ENCODE measurements at places on chromosomes 4 and X. TPM values are rescaled to one million over a fixed set of nuclear protein-coding genes. Genes with fewer than 3 reads are reported as not detected.

GRCh38 chrX:9635368-9635767 lies 130.3 kb downstream of the GPR143 start:
- H3K4me1 ChIP-seq: no peaks in the 10 kb centered on the region
- no peak overlapping the region for H3K4me3 ChIP-seq
- H3K27me3 ChIP-seq: no peaks in the 10 kb centered on the region
- H3K27ac ChIP-seq: no peak overlapping the region
- H3K36me3 ChIP-seq: no peaks in the 10 kb centered on the region

DNA sequence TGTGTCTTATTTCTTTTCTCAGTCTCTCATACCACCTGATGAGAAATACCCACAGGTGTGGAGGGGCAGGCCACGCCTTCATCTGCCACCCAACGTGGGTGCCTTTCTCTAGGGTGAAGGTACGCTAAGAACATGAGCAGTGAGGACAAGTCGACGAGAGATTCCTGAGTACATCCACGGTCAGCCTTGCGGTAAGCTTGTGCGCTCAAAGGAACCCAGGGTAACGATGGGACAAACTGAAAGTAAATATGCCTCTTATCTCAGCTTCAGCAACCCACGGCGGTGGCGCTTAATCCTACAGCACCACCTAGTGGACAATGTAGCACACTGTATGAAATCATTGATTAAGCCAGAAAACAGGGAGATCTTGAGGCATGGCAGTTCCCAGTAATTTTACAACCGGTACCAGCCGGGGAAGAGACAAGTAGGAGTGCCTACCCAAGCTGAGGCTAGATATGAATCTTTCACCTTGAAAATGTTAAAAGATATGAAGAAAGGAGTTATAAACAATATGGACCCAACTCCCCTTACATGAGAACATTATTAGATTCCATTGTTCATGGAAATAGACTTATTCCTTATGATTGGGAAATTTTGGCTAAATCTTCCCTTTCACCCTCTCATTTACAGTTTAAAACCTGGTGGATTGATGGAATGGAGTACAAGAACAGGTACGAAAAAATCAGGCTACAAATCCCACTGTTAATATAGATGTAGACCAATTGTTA lies 63.0 kb downstream of the ZNF732 start:
- H3K36me3 ChIP-seq: no peaks in the 10 kb centered on the region
- no peak overlapping the region for H3K27ac ChIP-seq
- no peaks in the 10 kb centered on the region for H3K4me1 ChIP-seq

GRCh38 chr4:101707596-101707995 lies 82.9 kb upstream of the BANK1 start:
- DNase-seq: no peak
- H3K27me3 ChIP-seq: no peaks in the 10 kb centered on the region
- no peak overlapping the region for H3K4me3 ChIP-seq
- no peaks in the 10 kb centered on the region for H3K36me3 ChIP-seq
- H3K4me1 ChIP-seq: 0 out of 2 replicates have a peak, but pooled peaks cover 5% of the 10 kb centered on the region

GRCh38 chr4:123826896-123827295 lies 430.3 kb downstream of the SPRY1 start:
- no peak overlapping the region for H3K27ac ChIP-seq
- H3K27me3 ChIP-seq: no peaks in the 10 kb centered on the region
- peaks cover 46% of the 10 kb centered on the region for H3K4me1 ChIP-seq
- DNase-seq: peak; percentile 59
- H3K4me3 ChIP-seq: no peak overlapping the region

GRCh38 chrX:19566359-19567222 lies 51.3 kb upstream of the MAP3K15 start:
- H3K4me3 ChIP-seq: no peak overlapping the region
- peaks cover 10% of the 10 kb centered on the region for H3K4me1 ChIP-seq
- H3K27ac ChIP-seq: peak overlapping the region; percentile 49
- DNase-seq: peak; percentile 36

DNA sequence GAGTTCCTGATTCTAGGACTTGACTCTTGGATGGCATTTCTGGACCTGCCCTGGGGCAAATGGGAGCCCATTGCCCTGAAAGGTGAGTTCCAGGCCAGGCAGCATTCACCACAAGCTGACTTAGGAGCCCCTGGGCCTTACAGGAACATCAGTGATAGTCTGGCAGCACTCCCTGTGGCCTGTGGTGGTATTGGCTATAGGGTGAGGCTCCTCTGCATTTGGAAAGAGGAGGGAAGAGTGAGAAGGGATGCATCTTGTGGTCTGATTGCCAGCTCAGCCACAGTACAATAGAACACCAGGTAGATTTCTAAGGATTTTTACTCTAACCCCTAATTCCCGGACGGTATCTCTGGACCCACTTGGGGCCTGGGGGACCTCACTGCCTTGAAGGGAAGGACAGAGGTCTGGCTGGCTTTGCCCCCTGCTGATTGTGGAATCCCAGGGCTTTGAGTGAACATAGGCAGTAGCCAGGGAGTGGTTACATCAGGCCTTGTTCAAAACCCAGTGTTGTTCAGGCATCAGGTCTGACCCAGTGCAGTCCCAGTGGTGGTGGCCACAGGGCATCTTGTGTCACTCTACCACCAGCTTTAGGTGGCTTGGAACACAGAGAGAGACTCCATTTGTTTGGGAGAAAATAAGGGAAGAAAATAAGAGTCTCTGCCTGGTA lies 32.9 kb downstream of the MAGED4 start:
- no peaks in the 10 kb centered on the region for H3K27me3 ChIP-seq
- H3K36me3 ChIP-seq: no peaks in the 10 kb centered on the region
- no peaks in the 10 kb centered on the region for H3K4me1 ChIP-seq
- no peak overlapping the region for H3K4me3 ChIP-seq
- H3K27ac ChIP-seq: no peak overlapping the region

Gene PCDH7
- 0.38 TPM for total RNA-seq
